ENCODE measurements at places on chromosomes 13 and 19.

DNA sequence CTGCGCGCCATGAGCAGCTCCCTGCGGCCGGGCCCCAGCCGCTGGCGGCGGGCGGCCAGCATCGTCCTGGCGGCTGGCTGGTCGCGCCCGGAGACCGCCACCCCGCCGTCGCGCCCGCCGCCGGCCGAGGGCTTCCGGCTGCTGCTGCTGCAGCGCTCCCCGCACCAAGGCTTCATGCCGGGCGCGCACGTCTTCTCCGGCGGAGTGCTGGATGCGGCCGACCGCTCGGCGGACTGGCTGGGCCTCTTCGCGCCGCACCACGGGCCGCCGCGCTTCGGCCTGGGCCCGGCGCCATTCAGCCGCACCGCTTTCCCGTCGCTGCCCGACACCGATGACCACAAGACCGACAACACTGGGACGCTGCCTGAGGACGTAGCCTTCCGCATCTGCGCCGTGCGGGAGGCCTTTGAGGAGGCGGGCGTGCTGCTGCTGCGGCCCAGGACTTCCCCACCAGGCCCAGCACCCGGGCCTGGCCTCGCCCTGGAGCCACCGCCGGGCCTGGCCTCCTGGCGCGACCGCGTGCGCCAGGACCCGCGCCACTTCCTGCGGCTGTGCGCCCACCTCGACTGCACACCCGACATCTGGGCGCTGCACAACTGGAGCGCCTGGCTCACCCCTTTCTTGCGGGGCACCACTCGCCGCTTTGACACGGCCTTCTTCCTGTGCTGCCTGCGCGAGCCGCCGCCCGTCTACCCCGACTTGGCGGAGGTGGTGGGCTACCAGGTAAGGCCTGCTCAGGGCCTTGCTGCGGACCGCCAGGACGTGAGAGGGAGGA is 518 bp downstream of the NUDT19 start:
- no peak overlapping the region for H3K27ac ChIP-seq
- peak; percentile 46 for DNase-seq
- H3K4me1 ChIP-seq: peaks cover 36% of the 10 kb centered on the region
- H3K27me3 ChIP-seq: no peaks in the 10 kb centered on the region
- no peaks in the 10 kb centered on the region for H3K36me3 ChIP-seq
- peak overlapping the region; percentile 94 for H3K4me3 ChIP-seq

GRCh38 chr19:33241530-33242101 is 16.0 kb upstream of the SLC7A10 start:
- H3K4me3 ChIP-seq: no peak overlapping the region
- no peaks in the 10 kb centered on the region for H3K4me1 ChIP-seq
- no peak for DNase-seq
- H3K27me3 ChIP-seq: peaks cover 5% of the 10 kb centered on the region

GRCh38 chr19:53537121-53537520 is 824 bp upstream of the ZNF331 start:
- peak overlapping the region; percentile 97 for H3K4me3 ChIP-seq
- peaks cover 13% of the 10 kb centered on the region for H3K4me1 ChIP-seq
- DNase-seq: no peak
- peaks cover 7% of the 10 kb centered on the region for H3K27me3 ChIP-seq
- H3K36me3 ChIP-seq: peaks cover 4% of the 10 kb centered on the region
- H3K27ac ChIP-seq: peak overlapping the region; percentile 100

DNA sequence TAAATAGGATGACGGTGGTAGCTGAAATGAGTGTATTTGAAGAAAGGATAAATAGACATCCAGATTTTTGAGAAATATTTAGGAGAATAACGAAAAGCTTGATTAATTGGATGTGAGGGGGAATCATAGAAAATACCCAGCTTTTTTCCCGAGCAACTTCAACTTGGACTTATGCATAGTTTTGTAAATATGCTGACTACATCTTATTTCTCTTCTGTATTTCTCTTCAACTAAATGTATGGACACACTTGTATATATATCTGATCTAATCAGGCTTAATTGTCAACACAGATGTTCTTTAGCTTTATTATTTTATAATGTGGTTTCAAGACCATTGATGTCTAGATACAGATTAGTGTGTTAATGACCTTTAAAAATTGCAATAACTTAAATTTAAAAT is 685.0 kb downstream of the SLITRK1 start:
- no peak overlapping the region for H3K4me3 ChIP-seq
- H3K4me1 ChIP-seq: no peaks in the 10 kb centered on the region
- DNase-seq: no peak
- no peaks in the 10 kb centered on the region for H3K27me3 ChIP-seq
- no peak overlapping the region for H3K27ac ChIP-seq

- peaks cover 19% of the 10 kb centered on the region for H3K36me3 ChIP-seq
- H3K4me1 ChIP-seq: peaks cover 32% of the 10 kb centered on the region
- no peak for DNase-seq
These were observed 62.9 kb upstream of the MCF2L start for GRCh38 chr13:112905990-112906641.

DNA sequence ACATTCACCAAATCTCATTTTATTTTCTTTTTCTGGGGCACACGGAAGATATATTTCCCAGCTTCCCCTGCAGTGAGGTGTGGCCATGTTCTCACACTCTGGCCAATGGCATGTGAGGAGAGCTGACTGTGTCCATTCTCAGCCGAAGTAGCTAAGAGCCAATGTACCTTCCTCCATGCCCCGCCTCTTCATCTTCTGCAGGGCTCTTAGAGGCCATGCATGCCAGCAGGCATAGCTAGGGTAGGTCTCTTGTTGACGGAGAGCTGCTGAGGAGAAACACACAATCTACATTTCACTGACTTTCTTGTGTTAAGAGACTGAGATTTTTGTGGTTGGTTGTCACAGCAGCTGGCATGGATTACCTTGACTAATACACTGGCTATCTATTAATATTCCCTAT is 9.8 kb upstream of the MICU2 start:
- H3K4me1 ChIP-seq: no peaks in the 10 kb centered on the region
- no peak overlapping the region for H3K27ac ChIP-seq
- peaks cover 14% of the 10 kb centered on the region for H3K27me3 ChIP-seq
- H3K4me3 ChIP-seq: no peak overlapping the region
- no peak for DNase-seq

Data from naive B cell (primary cell).